ENCODE measurements at places on chromosomes 2 and 18.

- no peak for DNase-seq
These were observed 17.4 kb downstream of the DYNC2LI1 start for GRCh38 chr2:43791035-43791765.

DNA sequence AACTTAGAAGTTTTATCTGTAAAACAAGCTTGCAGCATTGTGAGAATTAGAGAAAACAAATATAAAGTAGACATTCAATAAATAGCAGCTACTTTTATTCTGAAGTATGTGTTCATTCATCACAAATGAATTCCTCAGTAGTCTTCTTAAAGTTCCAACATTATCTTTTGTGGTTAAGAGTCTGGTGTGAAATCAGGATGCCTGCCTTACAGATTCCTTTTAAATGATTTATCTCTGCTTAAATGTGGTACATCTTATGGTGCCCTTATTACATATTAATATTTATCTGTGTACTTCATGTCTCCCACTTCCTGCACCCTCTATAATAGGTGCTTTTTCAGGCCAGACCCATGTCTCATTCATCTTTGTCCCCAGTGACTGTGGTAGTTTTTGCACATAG is 595.0 kb downstream of the STK39 start:
- DNase-seq: no peak

DNA sequence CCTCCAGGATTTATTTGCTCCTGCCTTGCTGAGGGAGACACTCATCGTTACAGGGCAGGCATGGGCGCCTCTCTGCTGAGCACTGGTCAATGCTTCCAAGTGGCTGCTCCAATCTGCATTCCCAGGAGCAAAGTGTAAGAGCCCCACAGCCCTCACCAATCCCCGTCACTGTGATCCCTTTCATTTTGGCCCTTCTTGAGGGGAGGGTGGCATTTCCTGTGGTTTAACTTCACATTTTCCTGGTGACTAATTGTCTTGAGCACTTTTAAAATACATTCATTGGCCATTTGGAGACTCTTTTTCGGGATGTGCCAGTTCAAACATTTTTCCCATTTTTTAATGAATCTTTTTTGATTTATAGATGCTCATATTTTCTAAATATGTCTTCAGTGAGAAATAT is 33.0 kb downstream of the TPO start:
- DNase-seq: no peak

DNA sequence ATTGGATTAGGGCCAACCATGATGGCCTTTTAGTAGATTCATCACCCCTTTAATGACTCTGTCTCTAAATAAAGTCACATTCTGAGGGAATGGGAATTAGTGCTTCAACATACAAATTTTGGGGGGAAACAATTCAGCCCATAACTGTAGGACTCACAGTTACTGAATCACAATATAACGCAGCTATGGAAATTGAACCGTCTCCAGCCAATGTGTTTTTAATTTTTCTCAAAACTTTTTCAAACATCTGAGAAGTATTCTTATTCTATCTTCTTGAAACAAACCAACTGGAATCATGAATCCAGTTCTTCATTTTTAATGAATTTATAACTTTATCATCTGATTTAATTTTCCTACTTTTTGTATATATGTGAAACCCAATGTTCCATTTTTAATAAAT is 373.1 kb upstream of the SYT4 start:
- no peak for DNase-seq

- no peak for DNase-seq
These were observed 90.3 kb downstream of the RNF144A start for GRCh38 chr2:7007488-7007845.

GRCh38 chr18:51278045-51278649 is 80.7 kb upstream of the MEX3C start:
- DNase-seq: peak; percentile 34

DNA sequence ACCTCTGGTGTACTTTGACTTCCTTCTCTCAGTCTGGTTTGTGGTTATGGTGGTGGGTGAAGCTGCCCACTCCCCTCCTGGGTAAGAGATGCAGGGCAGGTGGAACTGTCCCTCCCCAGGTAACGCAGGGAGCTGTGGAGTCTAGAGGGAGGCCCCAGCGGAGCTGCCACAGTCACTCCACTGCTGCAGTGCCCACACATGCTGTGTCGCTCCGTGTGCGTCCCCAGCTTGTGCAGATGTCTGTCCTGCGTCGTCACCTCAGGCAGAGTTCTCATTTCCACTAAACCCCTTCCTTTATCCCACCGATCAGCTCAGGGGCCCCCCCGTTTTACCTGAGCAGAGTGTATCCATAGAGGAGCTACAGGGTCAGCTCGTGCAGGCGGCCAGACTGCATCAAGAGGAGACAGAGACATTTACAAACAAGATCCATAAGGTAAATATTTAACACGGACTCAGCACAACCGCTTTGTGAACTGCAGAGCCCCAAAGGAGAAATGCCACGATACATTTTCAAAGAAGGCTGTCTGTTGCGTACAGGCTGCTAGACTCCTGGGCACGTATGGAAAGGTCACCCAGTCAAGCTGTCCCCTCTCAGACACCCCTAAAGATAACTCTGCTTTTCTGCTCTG is 87.4 kb downstream of the MTCL1 start:
- DNase-seq: no peak

DNA sequence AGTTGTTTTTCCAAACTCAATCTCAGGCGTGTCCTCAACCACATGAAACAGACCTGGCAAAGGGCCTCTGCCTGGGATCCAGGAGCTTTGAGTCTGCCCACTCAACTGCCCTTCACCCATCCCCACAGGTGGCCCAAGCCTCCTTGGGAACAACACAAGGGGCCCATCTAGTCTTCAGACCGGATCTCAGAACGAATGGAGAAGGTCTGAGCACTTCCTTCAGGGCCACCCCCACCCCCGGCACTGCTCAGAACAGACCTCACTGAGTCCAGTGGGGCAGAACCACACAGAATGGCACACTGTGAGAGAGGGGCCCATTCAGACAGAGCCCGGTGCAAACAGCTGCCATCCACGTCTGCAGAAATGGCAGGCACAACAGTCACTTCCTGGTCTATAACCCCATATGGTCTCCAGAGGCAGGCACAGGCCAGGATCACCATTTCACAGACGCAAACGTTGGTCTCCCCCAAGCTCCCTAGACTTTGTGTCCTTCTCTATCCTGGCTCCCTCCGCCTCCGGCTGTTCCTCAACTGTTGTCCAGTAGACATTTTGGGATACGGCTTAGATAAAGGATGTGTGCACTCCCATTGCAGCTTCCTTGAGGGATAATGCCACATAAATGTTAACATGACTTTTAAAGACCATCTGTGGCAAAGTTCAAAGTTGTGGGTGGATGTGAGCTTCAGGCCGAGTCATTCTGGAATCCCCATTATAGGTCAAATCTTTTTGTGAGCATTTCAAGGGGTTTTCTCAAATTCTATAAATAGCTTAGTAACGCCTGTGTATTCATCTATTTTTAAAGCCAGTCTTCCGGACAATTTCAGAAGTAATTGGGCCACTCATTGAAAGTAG is 149.7 kb downstream of the SMAD7 start:
- DNase-seq: peak; percentile 31

- DNase-seq: no peak
These were observed 357.0 kb downstream of the TSN start for GRCh38 chr2:122112216-122113005.

DNA sequence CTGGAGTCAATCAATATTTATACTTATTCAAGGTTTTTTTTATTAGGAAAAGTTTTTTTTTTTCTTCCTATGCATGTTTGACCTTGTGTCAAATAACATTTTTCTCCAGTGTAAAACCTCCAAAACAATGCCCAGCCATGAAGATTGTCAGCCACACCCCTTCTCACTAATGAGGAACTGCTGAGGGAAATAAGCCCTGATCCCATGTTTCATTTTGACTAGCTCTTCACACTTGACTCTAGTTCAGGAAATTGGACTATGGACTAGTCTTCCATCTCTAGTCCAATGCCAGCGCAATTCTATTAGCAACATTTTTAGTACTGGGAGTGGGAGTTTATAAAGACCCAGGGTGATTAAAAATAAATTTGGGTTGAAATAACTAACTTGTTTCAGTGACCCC is 275.6 kb upstream of the CXCR4 start:
- no peak for DNase-seq

DNA sequence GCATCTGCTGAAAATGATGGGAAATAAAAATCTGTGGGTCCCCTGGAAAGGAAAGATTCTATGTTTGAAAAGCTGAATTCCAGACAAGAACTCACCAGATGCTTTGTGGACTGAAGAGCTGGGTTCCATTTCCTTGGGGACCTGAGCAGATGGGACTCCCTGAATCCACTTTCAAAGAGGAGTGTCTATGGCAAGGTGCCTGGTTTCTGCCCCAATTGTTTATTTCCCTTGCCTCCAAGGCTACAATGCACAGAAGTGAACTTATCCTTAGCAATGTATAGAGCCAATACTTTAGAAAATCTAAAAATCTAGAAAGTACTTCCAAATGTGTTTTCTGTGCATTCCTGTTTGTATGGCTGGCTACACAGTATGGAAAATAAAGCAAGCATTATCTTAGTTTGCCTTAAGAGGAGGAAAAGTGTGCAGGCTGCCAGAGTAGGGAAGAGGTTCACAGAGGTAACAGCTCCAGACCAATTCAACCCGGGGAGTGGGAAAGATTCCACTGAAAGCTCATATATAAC is 420.5 kb downstream of the NRXN1 start:
- no peak for DNase-seq

- no peak for DNase-seq
These were observed 98.6 kb downstream of the AAK1 start for GRCh38 chr2:69544951-69545350.

DNA sequence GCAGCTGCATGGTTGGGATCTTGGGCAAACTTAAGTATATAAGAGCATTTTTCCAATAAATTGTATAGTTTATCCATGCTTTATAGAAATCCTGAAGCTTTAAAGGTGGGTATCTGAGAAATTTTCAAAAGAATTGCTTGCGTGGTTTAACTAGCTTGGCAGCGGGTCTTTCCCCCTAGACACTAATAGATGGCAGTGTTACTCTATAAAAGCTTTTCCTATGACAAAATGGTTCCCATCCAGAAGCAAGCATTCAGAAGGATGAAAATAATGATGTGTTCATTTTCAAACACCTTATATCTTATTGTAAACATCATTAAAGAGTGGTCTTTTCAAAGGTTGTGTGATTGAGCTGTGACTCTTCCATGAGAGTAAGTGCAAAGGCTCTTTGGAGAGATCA is 45.9 kb downstream of the KDM3A start:
- no peak for DNase-seq

DNA sequence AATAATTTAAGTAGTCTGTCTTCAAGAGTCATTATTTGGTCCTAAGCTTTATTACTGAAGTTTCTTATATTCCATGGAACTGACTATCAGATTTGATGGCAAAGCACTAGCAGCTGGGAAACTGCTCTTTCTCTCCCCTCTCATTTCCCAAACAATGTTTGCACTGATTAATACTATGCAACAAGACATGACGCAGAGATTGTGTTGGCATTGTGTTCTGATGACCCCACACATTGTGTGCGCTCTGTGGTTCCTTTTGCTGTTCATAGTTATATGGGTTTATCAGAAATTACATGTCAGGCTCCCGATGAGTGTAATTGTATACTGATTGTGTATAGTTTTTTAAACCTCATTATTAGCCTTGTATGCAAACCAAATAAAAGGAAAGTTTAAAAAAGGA is 331.6 kb upstream of the FANCL start:
- no peak for DNase-seq

GRCh38 chr18:57094175-57094574 is 52.7 kb upstream of the BOD1L2 start:
- no peak for DNase-seq

DNA sequence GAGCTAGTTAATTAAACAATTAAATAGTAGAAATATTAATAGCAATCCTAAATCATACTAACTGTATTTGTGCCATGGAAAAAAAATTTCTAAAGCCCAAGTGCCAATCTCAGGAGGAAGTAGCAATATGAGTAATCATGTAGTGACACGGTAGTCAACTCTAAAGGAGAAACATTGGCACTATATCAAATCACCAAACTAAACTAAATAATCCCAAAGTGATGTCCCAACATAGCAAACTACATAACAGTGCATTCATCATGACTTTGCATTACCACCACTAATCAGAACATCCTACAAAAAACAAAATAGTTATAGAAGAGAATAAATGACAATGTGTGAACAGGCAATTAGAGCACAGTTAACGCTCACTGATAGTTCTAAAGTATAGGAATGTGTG is 195.1 kb downstream of the EXOC6B start:
- DNase-seq: peak; percentile 74

DNA sequence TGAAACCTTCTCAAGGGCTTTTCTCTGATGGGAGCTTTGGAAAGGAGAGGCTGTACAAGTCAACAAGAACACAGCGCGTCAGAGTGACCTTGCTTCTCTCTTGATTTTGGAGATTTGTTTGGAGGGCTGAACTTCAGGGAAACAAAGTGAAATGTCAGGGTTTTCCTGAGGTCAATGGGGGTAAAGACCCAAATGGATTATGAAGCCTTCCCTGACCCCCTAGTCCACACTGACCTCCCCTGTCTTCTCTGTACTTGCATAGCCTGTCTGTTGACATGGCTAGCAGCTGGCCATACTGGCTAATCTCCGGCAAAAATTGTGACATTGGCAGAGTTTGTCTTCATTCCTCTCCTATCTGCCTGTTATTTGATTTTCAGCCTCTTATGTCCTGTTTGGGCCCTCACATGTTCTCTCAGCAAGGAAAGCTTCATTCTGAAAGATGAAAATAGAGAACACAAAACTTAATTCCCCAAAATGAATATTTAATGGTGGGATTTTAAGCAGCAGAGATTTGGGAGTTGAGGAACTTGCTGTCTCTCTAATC is 149.3 kb upstream of the HAAO start:
- DNase-seq: peak; percentile 23

DNA sequence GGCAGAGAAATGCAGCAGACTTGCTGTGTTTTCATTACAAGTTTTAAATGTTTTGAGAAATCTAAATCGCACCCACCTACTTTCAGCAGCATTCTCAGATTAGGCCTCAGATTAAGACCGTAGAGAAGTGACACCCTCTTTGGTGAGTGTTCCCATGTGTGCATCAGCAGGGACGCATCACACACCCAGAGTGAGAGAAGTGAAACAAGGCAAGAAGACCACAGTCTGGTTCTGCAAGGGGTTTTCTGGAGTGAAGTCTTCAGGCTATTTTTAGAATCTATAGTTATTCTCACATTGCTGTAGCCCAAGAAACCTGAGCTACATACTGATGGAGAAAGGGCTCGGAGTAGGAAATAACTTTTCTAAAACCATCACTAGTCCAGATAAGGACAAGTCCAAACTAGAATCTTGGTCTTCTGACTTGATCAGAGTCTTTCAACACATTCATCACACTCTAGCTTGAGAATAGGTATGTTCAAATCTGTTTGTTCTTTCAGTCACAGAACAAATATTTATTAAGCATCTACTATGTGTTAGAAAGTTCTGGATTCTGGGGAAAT is 1216.6 kb upstream of the PIK3C3 start:
- no peak for DNase-seq

GRCh38 chr2:30276455-30276911 is 45.1 kb downstream of the LBH start:
- no peak for DNase-seq

GRCh38 chr2:55000341-55000740 is 49.9 kb downstream of the RTN4 start:
- no peak for DNase-seq

GRCh38 chr2:118121101-118121500 is 32.8 kb downstream of the INSIG2 start:
- DNase-seq: peak; percentile 8
